ENCODE measurements at places on chromosomes 11 and 22.

GRCh38 chr11:65609229-65609628, 4.8 kb downstream of the MAP3K11 start:
- no peak for DNase-seq

DNA sequence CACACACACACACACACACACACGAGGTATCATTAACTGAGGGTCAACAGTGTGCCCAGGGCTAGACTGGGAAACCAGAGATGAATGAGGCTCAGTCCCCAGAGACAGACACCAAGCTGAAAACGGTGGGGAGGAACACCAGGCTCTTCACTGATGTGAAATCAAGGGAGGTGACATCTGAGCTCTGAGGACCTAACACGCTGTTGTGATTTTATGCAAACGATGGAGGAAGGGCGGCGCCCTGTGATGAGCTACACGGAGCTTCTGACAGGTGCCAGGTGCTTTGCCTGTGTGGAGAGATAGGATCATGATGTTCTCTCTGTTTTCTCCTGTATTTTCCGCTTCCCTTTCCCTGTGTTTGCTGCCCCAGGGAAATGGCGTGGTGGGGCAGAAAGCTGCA, 6.5 kb upstream of the CYB5R3 start:
- DNase-seq = no peak

- no peak for DNase-seq
Observed at GRCh38 chr11:57085611-57086010, 96.1 kb upstream of the LRRC55 start.

- DNase-seq = no peak
Observed at GRCh38 chr22:23227380-23227779, 47.1 kb downstream of the BCR start.

DNA sequence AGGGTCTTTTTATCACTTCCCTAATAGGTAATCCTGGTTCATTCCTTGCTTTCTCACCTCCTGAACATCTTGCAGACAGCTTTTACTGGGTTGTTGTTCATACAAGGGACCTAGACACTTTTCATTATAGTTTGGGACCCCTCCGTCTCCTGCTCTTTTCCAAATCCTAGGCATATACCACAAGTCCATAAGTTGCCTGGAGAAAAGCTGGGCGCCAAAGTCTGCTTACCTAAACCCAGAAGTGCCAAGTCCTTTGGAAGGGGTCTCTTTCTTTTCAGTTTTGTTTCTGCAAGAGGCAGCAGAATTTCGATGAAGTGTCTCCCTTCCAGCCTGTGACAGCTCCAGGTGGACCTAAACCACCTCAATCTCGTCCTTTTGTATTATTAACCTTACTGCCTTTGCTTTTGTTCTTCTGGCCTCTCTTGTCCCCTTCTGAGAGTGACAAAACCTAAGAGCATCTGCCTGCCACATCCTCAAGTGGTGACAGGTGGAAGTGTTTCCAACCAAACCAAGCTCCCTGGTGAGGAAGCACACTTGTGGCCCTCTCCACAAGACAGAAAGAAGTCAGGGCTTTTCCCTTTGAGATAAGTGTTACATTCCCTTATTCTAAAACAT, 19.5 kb upstream of the P2RY6 start:
- no peak for DNase-seq
